Kidney epithelial cell (primary cell): ENCODE measurements at places on chromosomes 11 and 22.

- no peak for DNase-seq
Measured at GRCh38 chr11:48307760-48308386, 1.9 kb downstream of the OR4S1 start.

DNA sequence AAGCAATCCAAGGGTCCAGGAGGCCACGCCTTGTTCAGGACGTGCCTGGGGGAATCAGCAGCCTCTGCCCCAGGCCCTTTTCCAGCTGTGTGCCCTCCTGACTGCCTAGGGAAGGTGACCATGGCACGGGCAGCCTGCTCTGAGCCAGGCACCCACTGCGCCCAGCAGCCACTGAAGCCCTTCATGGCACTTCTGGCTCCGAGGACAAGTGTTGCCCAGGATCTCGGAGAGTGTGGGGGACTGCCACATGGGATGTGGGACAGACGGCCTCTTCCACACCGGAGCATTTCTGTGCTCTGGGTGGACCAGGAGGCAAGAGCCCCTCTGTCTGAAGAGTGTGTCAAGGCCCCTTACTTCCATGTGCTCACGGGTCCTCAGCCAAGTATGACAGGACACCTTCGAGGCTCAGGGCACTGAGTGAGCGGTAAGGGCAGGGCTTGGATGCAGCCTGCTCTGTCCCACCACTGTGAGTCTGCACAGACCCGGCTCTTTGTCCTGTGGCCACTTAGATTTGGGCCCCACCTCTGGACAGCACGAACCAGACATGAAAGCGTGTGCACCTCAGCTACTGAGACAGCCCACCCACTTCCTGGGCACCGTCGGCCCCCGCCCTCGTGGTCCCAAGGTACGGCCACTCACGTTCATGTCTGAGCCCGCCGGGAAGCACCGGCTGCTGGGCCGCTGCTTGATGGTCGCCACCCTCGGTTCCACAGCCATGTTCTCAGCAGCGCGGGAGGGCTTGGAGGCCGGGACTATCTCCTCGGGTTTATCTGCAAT is 93.6 kb downstream of the CTTN start:
- no peak for DNase-seq

GRCh38 chr11:17974246-17974645 is 38.6 kb downstream of the SERGEF start:
- no peak for DNase-seq

GRCh38 chr11:86893235-86893634 is 62.0 kb downstream of the FZD4 start:
- DNase-seq = no peak

GRCh38 chr11:6545917-6546605 is 49.0 kb downstream of the DNHD1 start:
- no peak for DNase-seq

DNA sequence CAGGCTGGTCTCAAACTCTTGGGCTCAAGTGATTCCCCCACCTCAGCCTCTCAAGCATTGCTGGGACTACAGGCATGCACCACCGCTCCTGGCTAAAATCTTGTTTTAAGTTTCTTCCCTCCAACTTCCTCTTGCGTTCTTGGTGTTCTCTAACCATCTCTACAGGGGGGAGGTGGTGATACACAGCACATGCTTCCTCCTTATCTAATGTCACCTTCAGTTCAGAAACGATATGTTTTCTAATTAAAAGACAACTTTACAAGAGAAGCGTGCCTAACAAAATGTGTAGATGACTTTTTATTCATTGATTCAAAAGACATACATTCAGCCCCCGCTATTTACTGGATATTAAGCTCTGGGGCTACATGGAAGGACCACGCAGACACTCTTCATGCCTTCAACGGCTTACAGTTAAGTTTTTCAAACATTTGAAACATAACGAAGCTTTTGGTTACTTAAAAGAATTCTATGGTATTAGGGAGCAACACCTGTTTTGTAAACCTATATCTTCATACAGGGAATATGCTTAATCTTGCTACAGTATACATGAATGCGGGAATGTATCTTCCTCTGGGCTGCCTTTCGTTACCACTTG is 933 bp upstream of the DLAT start:
- DNase-seq = no peak

DNA sequence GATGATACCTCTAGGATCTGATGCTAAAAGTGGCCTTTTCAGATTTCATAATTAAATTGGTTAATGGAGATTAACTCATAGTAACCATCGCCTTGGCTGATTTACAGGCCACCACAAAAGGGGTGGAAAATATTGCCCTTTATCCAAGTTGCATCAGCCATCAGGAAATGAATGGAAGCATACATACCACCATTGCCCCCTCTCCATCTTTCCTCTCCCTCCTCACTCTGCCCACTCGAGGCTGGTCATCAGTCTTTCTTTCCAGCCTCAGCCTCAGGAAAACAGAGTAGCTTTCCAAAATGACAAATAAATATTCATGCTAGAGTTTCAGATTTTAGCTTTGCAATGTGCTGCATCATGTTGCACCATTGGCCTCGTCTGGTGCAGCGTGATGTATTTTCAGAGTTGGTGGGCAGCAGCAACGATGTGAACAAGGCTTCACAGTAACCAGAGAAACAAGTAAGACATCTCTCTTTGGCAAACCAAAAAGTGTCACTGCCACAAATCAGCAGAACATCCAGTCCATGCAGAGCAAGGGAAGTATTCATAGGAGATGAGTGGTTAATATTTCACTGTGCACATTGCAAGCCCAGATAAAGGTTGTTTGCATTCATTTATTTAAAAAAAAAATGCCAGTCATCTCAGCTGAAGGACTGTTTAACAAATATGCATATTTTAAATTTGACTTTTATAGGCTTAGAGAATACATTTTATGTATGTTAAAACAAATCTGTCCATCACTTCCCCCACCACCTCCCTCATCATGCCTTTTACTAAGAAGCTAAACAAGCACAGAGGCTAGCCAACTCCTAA is 136.7 kb upstream of the FAT3 start:
- no peak for DNase-seq

- no peak for DNase-seq
Measured at GRCh38 chr11:16114978-16115871, 241.1 kb downstream of the SOX6 start.

DNA sequence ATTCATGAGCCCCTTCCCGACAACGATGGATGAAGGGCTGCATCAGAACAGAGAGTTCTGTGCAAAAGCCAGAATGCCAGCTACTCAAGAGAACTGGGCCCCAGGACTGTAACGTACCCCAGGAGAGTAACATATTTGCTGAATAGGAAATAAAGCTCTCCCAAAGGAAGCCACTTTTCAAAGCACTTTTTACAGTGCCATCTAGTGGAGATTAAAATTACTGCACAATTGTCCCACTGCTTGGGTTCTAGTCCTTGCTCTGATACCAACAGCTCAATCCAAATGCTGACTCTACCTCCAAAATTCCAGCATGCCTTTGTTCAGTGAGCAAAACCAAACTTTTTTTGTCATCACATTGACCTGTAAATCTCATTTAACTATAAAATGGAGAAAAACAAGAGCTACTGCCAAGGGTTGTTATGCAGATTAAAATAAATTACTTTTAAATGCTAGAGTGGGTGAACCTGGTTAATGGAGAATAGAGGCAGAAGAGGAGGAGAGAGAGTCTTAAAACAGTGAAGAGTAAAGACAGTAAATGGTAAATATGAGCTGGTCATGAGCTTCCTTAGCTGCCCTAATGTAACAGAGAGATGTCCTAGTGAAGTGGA is 87.6 kb upstream of the FSHB start:
- DNase-seq = no peak

- DNase-seq = no peak
Measured at GRCh38 chr11:12280199-12280837, 97.1 kb upstream of the PARVA start.

DNA sequence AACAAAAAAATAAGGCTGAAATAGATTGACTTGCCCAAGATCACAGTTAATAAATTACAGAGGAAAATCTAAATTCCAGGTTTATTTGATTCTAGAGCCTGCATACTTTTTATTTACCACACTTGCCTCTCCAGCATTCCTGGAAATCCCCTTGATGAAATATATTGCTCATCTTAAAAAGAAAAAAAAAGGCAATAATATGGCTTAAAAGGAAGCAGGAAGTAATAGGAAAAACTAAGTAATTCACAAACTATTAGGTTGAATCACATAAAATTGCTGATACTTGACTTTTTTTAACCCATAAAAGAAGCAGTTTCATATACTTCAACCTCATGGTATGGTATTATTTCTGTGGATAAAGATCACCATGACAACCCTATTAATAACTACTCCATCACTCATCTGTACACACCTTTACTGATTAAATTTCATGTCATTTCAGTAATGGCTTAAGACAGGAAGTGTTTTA is 52.9 kb downstream of the COPB1 start:
- DNase-seq = peak; percentile 65

- DNase-seq = no peak
Measured at GRCh38 chr11:28133146-28133545, 25.0 kb downstream of the METTL15 start.

- no peak for DNase-seq
Measured at GRCh38 chr11:99066618-99067317, 46.0 kb downstream of the CNTN5 start.

- DNase-seq = no peak
Measured at GRCh38 chr11:129146191-129146590, 45.9 kb downstream of the ARHGAP32 start.

- no peak for DNase-seq
Measured at GRCh38 chr11:70306586-70307033, 36.1 kb downstream of the PPFIA1 start.

DNA sequence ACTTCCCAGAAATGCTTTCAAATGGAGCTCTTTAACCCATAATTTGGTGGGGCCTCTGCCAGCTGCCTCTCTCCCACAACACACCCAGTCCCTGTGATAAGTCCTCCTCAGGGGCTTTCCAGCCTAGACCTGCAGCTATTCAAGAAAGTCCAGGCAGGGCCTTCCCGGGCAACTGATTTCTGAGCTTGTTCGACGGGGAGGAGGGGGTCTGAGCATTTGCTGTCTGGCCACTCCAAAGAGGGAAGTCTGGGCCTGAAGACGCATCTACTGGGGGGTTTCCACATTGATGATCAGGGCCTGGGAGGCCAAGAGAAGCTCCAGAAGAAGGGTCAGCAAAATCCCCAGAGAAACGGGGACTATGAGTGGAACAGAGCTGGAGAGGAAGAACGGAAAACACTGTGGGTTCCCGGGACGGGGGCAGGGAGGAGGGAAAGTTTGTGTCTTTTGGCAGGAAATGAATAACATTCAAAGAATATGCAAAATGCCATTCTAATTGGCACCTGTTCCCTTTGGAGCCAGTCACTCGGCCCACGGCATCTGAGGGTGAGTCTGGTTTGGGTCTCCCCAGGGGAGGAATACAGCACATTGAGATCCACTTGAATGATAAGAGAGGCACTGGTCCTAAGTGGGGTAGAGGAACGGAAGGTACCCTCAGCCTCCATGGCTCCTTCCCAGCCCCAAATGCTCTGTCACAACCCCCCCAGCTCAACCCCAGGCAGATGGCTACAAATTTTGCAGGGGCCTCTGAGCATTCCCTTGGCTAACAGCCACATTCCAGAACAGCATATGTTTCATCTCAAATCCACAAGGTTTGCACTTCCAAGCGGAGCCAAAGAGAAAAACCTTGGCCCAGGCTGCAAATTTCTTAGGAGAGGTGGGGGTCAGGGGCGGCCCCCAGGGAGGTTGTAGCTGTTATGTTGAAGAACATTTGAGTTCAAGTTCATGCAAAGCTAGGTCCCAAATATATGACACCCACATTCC is 72.0 kb downstream of the RPUSD4 start:
- DNase-seq = no peak

GRCh38 chr22:35743326-35743860 is 25.7 kb downstream of the APOL5 start:
- no peak for DNase-seq

GRCh38 chr11:72989727-72990126 is 152.4 kb downstream of the FCHSD2 start:
- no peak for DNase-seq
